ENCODE measurements at places on chromosomes 2 and 18.

GRCh38 chr2:19687017-19687659 lies 214.6 kb downstream of the TTC32 start:
- DNase-seq: no peak

- peak; percentile 16 for DNase-seq
These were observed 114.2 kb downstream of the FHOD3 start for GRCh38 chr18:36411745-36412168.

DNA sequence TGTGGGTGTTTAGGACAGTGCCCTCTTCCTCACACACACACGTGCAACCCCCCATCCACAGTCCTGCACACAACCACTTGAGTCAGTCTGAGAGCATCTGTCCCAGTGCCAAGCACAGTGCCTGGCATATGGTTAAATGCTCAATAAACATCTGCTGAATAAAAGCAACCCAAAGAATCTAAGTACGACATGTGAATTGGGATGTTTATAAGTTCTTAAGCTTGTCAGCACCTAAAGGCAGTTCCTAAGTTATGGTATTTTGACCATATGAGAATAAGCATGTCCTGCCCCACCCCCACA lies 37.8 kb downstream of the CAPN13 start:
- DNase-seq: no peak

GRCh38 chr18:57906852-57907251 lies 103.7 kb upstream of the ATP8B1 start:
- no peak for DNase-seq

GRCh38 chr2:105073591-105073990 lies 35.7 kb downstream of the MRPS9 start:
- no peak for DNase-seq

- DNase-seq: no peak
These were observed 175.4 kb upstream of the SIX2 start for GRCh38 chr2:45184606-45185005.

GRCh38 chr2:184598316-184599053 lies at the start of gene ZNF804A:
ZNF804A (plus strand) TSS chr2:184598529; CDS start chr2:184598960, 431 bp downstream.
- DNase-seq: peak; percentile 89

DNA sequence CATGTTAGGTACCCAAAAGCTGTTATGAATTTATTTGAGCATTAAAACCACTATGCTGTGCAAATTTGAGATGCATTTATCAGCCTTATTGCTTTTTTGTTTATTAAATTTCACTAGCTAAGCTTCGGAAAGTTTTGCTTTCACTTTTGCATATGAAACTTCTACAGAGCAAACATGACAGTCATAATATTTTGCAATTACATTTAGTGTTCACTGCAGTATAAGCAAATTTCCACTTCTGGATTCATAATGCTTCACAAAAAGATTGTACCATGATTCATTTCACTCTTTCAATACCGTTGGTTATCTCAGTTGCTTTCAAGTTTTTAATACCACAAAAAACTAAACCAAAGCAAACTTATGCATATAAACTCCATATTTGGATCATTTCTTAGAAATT lies 228.7 kb upstream of the SLC8A1 start:
- no peak for DNase-seq

GRCh38 chr2:228545748-228546145 lies 364.3 kb upstream of the SPHKAP start:
- no peak for DNase-seq

GRCh38 chr18:44536619-44537018 lies 144.1 kb upstream of the SETBP1 start:
- DNase-seq: no peak

DNA sequence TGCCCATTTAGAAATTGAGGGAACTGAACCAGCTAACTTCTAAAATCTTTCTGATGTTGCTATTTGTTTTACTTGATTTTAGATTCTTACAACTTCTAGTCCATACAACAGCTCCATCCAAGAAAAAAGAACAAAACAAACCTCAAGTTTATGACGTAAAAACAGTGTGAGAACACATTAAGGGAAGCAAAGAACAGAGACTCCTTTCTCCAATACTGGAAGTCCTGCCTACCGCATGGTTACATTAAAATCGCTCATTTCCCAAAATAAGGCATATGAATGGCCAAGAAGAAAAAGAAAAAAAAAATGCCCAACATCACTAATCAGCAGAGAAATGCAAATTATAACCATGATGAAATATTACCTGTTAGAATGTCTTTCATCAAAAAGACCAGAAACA lies 110.0 kb downstream of the TRIB2 start:
- DNase-seq: no peak

- DNase-seq: peak; percentile 75
These were observed 5.0 kb downstream of the RNF144A start for GRCh38 chr2:6922201-6922656.

DNA sequence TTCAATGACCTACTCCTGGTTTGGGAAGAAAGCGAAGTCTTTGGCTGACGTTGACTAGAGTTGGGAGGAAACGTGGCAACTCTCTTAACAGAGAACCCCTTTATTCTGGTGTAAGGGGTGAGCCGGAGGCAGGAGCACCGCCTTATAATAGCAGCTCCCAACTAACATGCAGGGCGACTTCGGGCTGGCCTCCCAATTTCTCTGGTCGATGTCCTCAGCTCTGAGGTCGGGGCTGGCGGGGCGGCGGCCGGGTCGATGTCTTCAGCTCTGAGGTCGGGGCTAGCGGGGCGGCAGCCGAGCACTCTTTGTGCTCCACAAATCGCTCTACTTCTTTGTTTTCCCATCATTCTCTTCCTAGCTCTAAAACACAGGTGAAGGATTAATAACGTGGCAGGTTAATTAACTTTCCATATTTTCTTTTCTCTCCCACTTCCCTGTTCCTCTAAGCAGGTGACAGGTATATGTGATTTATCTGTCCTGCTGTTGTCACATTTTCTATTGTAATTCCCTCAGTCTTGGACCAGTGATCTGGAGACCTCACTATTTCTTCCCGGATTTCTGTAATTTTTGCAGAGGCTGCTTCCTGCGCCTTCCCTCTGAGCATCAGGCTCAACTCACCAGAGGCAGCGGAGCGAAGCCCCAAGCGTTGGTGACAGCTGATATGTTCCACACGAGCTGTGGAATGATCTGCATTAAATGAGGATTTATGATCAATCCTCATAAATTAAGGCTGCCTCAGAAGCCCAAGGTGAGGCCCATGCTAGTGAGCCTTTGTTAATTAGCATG lies 64.3 kb downstream of the ACKR3 start:
- DNase-seq: no peak

GRCh38 chr2:143705108-143705707 lies 576.0 kb downstream of the ARHGAP15 start:
- no peak for DNase-seq

DNA sequence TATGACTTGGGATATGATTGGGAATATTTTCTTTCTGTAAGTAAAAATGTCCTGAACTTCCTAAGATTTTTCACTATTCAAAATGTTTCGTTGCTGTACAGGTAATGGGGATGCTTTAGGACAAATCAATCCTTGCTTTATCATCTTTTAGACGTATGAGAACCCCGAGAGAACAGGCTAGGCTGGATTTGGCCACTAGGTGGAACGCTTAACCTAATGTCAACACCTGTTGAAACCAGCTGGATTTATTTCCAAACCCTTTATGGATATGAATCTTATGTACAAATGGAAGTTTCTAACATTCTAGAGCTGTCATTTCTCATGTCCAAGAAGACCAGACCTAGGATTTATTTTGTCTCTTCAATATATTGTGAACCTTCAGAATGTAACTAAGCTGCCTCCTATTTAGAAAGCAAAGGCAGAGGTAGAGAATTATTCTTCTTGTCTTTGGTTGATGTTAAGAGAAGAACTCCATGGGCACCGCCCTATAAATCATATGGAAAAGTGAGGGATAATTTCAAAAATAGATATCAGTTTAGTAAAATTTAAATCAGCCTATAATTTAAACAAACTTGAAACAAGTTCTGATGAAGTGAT lies 96.7 kb downstream of the PMAIP1 start:
- no peak for DNase-seq

DNA sequence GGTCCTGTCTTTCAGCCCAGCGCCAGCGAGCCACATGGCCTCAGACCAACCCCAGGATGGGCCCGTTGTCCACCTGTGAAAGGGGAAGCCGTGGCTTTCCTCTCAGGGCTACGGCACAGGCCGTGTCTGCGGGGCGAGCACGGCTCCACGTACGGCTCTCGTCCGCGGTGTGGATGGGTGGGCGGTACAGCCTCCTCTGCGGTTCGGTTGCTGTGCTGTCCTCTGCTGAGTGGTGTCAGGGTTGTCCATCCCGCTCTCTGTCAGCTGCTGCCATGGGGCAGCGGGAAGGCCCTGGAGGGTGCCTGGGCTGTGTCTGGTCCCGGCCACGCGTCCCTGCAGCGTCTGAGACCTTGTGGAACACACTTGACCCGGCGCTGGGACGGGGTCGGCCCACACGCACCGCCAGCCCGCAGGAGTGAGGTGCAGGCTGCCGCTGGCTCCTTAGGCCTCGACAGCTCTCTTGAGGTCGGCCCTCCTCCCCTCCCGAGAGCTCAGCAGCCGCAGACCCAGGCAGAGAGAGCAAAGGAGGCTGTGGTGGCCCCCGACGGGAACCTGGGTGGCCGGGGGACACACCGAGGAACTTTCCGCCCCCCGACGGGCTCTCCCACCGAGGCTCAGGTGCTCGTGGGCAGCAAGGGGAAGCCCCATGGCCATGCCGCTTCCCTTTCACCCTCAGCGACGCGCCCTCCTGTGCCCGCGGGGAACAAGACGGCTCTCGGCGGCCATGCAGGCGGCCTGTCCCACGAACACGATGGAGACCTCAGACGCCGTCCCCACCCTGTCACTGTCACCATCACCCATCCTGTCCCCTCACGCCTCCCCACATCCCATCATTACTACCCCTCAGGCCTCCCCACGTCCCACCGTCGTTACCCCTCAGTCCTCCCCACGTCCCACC lies 128.7 kb downstream of the NFATC1 start:
- DNase-seq: no peak

- no peak for DNase-seq
These were observed 160.3 kb upstream of the COL3A1 start for GRCh38 chr2:188813857-188814256.

GRCh38 chr2:227524665-227525064 lies 52.7 kb downstream of the AGFG1 start:
- DNase-seq: no peak

- DNase-seq: peak; percentile 19
These were observed 289.6 kb downstream of the SOCS6 start for GRCh38 chr18:70578480-70578879.

- DNase-seq: no peak
These were observed at the start of gene C2orf92 for GRCh38 chr2:97669448-97669847. C2orf92 (plus strand) TSS chr2:97669713; CDS start chr2:97669789, 76 bp downstream.

- DNase-seq: no peak
These were observed 19.9 kb upstream of the IL1RL1 start for GRCh38 chr2:102291319-102292075.

- no peak for DNase-seq
These were observed 46.4 kb upstream of the REEP1 start for GRCh38 chr2:86383844-86384243.

GRCh38 chr2:57669570-57669969 lies 377.0 kb upstream of the VRK2 start:
- no peak for DNase-seq

DNA sequence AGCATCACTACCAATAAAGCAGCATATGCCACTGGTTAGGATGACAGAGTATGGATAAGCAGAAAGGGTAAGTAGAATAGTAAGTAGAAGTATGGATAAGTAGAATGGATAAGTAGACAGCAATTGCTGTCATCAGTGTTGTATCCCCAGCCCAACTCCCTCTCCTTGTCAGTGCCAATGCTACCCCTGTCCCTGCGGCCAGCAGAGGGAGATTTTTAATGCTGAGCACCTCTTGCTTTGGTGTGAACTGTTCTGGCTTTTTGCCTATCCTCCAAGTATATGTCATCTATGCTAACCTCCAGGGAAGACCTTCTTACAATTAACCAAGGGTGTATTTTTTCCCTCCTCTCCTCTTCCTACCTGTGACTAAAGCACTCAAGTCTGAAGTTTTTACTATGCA lies 136.7 kb upstream of the SPHKAP start:
- DNase-seq: peak; percentile 54

- peak; percentile 5 for DNase-seq
These were observed 242.2 kb downstream of the ZNF516 start for GRCh38 chr18:76252880-76253279.

GRCh38 chr2:241216211-241216761 lies 27.8 kb downstream of the ANO7 start:
- no peak for DNase-seq

Measured in cerebellar cortex (tissue), 1 donor.